Activated CD4-positive, CD25-positive, alpha-beta regulatory T cell treated with anti-CD3 and anti-CD28 coated beads, Interleukin-2, amount 50 U/mL, for 72 hours (primary cell): ENCODE measurements at places on chromosomes 6 and 20.

GRCh38 chr20:37749218-37749617 lies 55.4 kb downstream of the CTNNBL1 start:
- no peak for DNase-seq

DNA sequence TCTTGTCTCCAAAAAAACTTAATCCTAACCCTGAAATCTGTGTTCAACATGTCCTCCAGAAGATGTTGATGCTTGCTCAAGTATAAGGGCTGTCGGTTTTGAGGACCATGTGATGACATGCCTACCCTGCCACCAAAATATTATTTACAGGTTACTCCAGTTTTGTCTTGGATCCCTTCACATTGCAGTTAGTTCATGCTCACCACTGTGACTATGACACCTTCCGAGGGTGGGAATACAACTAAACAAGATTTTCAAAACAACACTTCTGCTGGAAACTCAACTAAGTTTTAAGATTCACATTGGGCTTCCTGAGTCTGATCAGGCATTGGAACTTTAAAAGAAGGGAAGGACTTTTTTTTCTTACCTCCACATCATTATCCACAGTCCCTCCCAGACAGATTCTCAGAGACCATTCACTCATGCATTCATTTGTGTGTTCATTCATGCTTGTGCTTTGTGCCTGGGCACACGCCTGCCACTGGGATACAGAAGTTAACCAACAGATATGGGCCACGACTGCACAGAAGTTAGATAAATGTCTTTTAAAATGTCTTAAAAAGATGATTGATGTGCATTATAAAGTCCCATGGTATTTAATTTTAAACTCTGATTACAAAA lies 118.7 kb upstream of the GJE1 start:
- DNase-seq, result no peak

GRCh38 chr6:150978624-150979023 lies 113.1 kb downstream of the MTHFD1L start:
- no peak for DNase-seq

GRCh38 chr20:51076786-51077685 lies 54.1 kb upstream of the KCNG1 start:
- no peak for DNase-seq

GRCh38 chr6:1552296-1552761 lies 57.4 kb upstream of the FOXC1 start:
- DNase-seq, result no peak

DNA sequence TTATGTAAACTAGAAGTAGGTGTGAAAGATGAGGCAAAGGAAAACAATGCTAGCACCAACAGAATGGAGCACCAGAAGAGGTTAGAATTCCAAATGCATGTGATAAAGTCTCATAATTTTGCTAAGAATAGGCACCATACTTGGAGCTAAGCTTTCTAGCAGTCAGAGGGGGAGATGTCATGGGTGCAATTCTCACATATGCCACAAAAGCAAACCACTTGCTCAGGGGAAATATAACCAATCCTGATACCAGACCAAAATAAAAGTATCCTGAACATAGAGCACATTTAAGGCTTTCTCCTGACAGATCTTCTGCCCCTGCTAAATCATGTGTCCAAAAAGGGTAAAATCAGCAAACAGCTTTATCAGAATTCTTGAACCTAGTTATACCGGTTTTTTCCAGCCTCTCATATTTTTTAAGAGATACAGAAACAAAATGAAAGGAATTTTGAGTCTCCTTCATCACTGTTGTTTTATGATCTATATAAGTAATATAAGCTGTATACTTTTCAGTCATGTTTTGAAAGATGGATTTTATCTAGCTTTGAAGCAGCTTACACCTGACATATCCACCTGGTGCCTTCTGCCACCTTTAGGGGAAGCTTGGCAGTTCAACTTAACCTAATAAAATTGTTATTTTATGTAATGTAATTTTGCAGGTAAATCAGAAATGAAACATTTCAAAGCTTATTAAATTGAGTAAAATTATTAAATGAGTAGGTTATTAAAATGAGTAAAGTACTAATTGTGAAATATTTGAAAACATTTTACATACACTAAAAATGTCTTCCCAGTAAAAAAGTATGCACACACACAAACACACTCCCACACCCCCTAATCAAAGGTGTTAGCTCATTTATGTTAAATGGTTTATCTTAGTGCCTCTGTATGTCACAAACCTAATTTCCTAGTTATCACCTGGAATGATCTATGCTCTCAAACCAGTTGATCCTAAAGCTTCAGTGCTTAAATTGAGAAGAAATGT lies 2.8 kb downstream of the SPO11 start:
- DNase-seq, result no peak

- no peak for DNase-seq
Observed at GRCh38 chr6:47701363-47701762, 3.0 kb downstream of the ADGRF4 start.

- DNase-seq, result no peak
Observed at GRCh38 chr6:47592131-47592840, 106.1 kb upstream of the ADGRF4 start.

- no peak for DNase-seq
Observed at GRCh38 chr6:89387516-89388201, 24.4 kb downstream of the RRAGD start.

DNA sequence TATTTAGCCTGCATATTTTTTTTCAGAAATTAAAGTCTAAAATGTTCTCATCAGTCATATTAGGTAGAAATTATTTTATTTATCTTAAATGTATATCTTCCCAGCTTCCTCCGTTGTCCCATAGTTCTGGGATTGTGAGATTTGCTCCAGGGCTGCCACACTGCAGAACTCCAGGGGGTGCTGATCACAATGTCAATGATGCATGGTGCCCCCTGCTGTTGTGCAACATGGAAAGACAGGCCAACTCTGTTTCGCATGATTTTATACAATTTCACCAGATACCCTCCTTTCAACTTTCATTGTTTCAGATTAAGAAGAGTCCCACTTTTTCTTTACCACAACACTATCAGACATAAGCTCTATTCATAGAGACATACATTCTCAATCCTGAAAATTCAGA lies 35.9 kb downstream of the ID4 start:
- DNase-seq, result no peak

- DNase-seq, result no peak
Observed at GRCh38 chr20:45322952-45323383, 14.9 kb upstream of the MATN4 start.

GRCh38 chr6:111338843-111339242 lies 144.2 kb downstream of the REV3L start:
- DNase-seq, result no peak

DNA sequence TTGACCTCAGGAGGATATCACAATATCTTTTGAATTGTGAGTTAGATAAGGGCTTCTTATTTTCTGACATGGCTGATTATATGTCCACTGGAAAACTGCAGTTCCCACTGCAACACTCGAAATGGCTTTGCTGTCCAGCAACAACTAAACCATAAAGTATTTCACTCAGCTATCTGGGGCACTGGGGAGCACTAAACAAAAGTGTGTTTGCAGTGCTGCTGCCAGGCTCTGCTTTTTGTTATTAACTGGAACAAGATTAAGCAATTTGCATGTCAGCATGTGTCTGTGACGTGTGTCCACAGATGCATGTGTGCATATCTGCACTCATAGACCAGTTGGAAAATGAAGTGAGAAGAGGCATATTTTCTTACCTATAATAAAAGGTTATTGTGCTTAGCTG lies 107.8 kb upstream of the CCN2 start:
- DNase-seq, result no peak

GRCh38 chr6:44166591-44167184 lies 8.1 kb downstream of the CAPN11 start:
- no peak for DNase-seq

DNA sequence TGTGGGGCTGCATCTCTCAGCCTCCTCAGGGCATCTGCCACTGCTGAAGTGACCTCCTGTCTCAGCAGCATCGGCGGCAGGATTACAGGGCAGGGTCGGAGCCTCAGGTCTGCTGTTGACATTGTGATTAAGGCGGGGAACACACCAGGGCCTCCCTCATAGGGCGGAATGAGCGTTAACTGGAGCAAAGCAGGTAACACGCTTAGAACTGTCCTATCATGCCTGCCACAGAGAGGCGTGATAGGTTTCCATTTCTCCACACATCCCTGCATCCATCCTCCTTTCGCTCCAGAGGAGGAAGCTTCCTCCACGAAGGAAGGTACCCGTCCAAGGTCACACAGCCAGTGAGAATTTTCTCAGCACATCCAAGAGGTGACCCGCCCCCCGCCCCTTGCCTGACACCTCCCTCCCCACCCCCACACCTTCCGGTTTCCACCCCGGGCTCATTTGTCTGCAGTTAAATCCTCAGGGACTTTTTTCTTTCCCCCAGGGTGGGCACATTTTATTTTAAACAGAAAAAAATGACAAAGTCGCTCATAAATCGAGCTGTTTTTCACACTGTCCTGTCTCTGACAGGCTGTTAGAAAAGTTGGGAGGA lies 200.8 kb downstream of the TFAP2C start:
- DNase-seq, result no peak

DNA sequence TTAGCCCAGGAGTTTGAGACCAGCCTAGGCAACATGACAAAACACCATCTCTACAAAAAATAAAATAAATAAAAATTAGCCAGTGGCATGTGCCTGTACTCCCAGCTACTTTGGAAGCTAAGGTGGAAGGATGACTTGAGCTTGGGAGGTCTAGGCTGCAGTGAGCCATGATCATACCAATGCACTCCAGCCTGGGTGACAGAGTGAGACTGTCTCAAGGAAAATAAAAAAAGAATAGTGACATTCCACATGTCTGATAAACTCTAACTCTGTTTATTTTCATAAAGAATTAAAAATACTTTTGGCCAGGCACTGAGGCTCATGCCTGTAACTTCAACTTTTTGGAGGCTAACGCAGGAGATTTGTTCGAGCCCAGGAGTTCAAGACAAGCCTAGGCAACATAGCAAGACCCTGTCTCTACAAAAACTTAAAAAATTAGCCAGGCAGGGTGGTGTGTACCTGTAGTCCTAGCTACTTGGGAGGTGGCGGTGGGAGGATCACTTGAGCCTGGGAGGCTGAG lies 115.1 kb downstream of the GJA1 start:
- no peak for DNase-seq
